ENCODE measurements at places on chromosomes 2 and 18.

DNA sequence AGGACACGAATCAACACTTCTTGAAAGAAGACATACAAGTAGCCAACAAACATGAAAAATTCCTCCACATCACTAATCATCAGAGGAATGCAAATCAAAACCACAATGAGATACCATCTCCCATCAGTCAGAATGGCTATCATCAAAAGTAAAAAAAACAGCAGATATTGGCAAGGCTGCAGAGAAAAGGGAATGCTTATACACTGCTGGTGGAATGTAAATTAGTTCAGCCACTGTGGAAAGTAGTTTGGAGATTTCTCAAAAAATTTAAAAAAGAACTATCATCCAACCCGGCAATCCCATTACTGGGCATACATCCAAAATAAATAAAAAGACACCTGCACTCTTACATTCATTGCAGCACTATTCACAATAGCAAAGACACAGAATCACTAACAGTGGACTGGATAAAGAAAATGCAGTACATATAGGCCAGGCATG, 78.7 kb downstream of the GRB14 start:
- DNase-seq: no peak
- H3K27me3 ChIP-seq: no peaks in the 10 kb centered on the region
- peak overlapping the region; percentile 9 for H3K27ac ChIP-seq

GRCh38 chr2:12816379-12817306, 99.9 kb downstream of the TRIB2 start:
- no peaks in the 10 kb centered on the region for H3K27me3 ChIP-seq
- no peak overlapping the region for H3K27ac ChIP-seq
- no peak overlapping the region for H3K4me3 ChIP-seq
- DNase-seq: no peak
- H3K4me1 ChIP-seq: peaks cover 21% of the 10 kb centered on the region
- H3K36me3 ChIP-seq: no peaks in the 10 kb centered on the region

DNA sequence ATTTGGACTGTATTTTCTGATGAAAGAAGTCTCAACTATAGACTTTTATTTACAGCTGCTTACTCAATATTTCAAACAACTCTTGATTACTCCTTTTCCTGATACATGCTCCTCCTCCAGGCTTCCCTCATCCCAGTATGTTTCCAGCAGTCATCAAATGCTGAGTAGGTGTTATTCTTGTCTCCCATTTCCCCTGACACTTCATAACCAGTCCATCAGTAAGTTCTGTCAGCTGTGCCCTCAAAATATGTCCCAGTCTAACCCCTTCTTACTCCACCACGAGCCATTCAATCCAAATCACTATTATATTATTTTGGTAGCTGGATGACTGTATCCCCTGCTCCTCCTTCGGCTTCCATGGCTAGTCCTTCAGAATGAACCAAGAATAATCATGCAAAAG, 189.1 kb upstream of the DTNA start:
- no peak for DNase-seq
- H3K36me3 ChIP-seq: no peaks in the 10 kb centered on the region
- H3K4me3 ChIP-seq: no peak overlapping the region
- no peak overlapping the region for H3K27ac ChIP-seq

GRCh38 chr2:176096243-176096985, 3.2 kb upstream of the HOXD12 start:
- no peaks in the 10 kb centered on the region for H3K4me1 ChIP-seq
- no peak for DNase-seq
- H3K27me3 ChIP-seq: peaks cover 68% of the 10 kb centered on the region
- no peaks in the 10 kb centered on the region for H3K36me3 ChIP-seq

DNA sequence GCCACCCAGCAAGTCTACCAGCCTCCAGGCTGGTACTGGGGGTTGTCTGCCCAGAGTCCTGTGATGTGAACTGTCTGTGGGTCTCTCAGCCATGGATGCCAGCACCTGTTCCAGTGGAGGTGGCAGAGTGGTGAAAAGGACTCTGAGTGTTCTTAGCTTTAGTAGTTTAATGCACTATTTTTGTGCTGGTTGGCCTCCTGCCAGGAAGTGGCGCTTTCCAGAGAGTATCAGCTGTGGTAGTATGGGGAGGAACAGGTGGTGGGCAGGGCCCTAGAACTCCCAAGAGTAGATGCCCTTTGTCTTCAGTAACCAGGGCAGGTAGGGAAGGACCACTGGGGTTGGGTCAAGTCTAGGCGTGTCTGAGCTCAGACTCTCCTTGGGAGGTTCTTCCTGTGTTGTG, 356.7 kb downstream of the STK39 start:
- H3K4me1 ChIP-seq: no peaks in the 10 kb centered on the region
- H3K27ac ChIP-seq: no peak overlapping the region
- no peaks in the 10 kb centered on the region for H3K36me3 ChIP-seq
- DNase-seq: no peak

- peaks cover 71% of the 10 kb centered on the region for H3K27me3 ChIP-seq
- H3K27ac ChIP-seq: no peak overlapping the region
- H3K4me3 ChIP-seq: no peak overlapping the region
Measured at GRCh38 chr18:5630057-5630899, 86.5 kb upstream of the EPB41L3 start.

DNA sequence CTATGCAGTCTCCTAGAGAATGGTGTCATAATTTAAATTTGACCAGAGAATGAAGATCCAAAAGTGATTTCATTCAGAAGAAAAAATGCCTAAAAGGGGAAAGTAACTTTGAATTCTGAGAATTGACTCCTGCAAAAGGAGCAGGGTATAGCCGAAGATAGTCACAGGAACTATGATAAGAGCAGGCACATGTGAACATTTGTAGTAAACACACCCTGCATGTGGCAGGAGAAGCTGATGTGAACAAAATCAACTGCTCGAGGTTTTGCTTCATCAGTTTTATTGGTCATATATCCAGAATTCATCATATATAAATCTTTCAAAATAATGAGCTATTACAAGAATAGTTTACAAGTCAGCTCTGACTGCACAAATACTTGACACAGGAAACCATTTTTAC, 14.0 kb downstream of the MCFD2 start:
- H3K4me1 ChIP-seq: no peaks in the 10 kb centered on the region
- no peak overlapping the region for H3K4me3 ChIP-seq
- H3K36me3 ChIP-seq: peaks cover 35% of the 10 kb centered on the region
- no peak overlapping the region for H3K27ac ChIP-seq
- H3K27me3 ChIP-seq: no peaks in the 10 kb centered on the region

DNA sequence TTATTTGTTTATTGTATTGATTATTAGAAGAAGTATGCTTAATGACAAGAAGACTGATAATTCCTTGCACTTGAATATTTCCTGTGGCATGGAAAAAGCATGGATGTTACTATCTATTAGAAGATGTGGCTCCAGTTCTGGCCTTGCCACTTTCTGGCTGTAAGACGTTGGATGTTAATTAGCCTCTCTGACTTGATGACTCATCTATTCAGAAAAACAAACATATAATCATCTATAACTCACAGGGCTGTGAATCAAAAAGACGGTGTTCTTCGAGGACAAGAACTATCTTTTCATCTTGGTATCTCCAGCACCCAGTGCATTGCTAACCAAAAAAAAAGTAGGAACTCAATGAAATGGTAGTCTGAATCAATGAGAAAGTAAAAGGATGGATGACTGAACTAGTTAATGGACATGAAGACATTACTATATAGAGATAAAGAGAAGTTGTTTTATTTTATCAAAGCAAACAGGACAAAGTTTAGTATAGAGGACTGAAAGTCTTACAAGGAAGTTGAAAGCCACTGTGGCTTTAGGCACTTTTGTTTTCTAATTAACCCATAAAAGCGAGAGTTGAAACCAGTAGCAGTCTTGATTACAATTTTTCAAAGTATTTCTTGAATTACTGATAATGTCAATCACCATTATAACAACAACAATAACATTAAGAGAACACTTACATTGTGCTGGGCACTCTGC, 145.3 kb downstream of the RND3 start:
- H3K27me3 ChIP-seq: no peaks in the 10 kb centered on the region
- H3K4me1 ChIP-seq: no peaks in the 10 kb centered on the region
- H3K27ac ChIP-seq: no peak overlapping the region
- no peak for DNase-seq
- no peak overlapping the region for H3K4me3 ChIP-seq

- H3K27me3 ChIP-seq: no peaks in the 10 kb centered on the region
- H3K4me3 ChIP-seq: no peak overlapping the region
- no peak for DNase-seq
- H3K36me3 ChIP-seq: no peaks in the 10 kb centered on the region
- no peaks in the 10 kb centered on the region for H3K4me1 ChIP-seq
Measured at GRCh38 chr2:47599171-47599570, 183.8 kb upstream of the MSH6 start.

- DNase-seq: no peak
- no peak overlapping the region for H3K4me3 ChIP-seq
- no peaks in the 10 kb centered on the region for H3K36me3 ChIP-seq
- H3K27me3 ChIP-seq: no peaks in the 10 kb centered on the region
- peaks cover 7% of the 10 kb centered on the region for H3K4me1 ChIP-seq
- H3K27ac ChIP-seq: no peak overlapping the region
Measured at GRCh38 chr2:15583826-15584225, 7.8 kb upstream of the DDX1 start.

- no peak overlapping the region for H3K27ac ChIP-seq
- H3K4me1 ChIP-seq: no peaks in the 10 kb centered on the region
- no peak overlapping the region for H3K4me3 ChIP-seq
- DNase-seq: no peak
Measured at GRCh38 chr18:32674491-32674890, 98.3 kb downstream of the KLHL14 start.

GRCh38 chr2:64114063-64114911, 29.9 kb downstream of the PELI1 start:
- peak overlapping the region; percentile 58 for H3K27ac ChIP-seq
- no peak for DNase-seq
- H3K4me3 ChIP-seq: no peak overlapping the region
- no peaks in the 10 kb centered on the region for H3K36me3 ChIP-seq
- H3K27me3 ChIP-seq: no peaks in the 10 kb centered on the region

DNA sequence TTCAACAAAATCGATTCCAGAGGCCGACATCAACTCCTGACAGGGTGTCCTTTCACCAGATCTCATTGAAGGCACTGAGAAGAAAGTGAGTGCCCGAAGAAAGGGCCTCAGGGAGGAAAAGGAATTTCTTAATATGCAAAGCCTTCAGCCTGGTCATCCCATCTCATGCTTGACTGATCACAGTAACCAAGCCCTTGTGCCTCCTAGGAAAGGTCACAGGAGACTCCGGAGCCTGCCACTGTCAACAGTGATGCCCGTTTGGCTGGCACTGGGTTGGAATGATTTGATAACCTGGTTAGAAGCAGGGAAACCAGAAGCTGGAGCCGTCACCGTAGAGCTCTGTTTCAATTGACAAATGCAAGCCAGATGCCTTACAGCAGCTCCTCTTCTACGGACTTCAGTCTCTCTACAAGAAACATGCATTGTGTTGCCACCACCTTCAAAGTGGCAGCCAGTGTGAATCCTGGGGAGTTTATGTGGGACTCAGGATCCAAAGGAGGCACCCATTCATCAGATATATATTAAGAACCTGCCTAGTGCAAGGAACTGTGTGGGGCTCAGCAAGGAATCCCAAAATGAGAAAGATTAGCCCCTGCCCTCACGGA, 24.6 kb downstream of the COX7A2L start:
- H3K36me3 ChIP-seq: peaks cover 30% of the 10 kb centered on the region
- no peaks in the 10 kb centered on the region for H3K27me3 ChIP-seq
- H3K4me1 ChIP-seq: no peaks in the 10 kb centered on the region
- no peak overlapping the region for H3K4me3 ChIP-seq
- no peak for DNase-seq

DNA sequence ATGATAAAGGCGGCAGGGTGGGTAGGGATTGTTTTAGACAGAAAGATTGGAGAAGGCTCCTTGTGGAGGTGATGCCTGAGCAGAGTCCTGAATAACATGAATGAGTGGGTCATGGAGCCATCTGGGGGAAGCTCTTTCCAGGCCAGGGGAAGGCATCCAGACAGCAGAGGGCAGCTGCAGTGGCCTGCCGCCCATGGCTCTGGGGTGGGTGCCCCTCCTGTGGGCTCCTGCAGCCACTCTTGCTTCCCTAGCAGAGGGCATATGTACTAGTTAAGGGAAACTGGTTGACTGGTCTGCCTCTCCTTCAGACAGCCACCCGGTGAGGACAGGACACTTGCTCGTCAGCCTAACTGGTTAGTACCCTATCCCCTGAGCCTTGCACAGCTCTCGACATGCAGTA, 46.5 kb upstream of the SLC1A4 start:
- H3K27me3 ChIP-seq: no peaks in the 10 kb centered on the region
- H3K4me3 ChIP-seq: no peak overlapping the region
- H3K27ac ChIP-seq: no peak overlapping the region

DNA sequence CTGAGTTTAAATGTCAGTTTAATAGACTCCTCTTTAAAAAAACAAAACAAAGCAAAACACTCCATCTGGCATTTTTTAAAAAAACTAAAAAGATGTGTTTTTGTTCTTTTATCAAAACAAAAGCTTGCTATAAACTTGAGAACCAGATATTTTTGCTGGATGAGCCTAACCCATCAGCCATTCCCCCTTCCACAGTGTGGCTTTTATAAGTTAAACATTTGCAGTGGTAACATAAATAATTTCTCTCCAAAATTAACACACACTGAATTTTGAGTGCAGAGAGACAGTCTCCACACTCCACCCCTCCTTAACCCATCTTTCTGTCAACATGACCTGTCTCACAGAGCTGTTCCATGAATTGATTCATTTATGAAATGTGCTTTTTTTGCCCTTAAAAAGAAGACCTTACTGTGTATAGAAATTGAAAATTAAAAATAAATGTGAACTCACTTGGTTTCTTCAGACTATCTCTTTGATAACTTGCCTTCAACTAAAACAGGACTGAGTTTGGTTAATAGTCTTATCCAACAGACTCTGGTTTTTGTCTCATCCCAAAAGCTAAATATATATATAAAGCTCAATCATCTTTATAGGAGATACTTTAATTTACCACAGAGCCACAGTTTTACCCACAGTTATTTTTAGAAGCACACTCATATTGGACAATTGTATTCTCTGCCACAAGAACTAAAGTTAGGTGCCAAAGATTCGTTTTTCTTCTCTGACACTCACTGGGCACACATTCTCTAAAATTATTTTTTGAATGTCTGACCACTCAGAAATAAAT, 64.8 kb upstream of the STK39 start:
- DNase-seq: no peak
- H3K4me1 ChIP-seq: no peaks in the 10 kb centered on the region
- no peak overlapping the region for H3K4me3 ChIP-seq
- H3K36me3 ChIP-seq: no peaks in the 10 kb centered on the region

- H3K36me3 ChIP-seq: peaks cover 84% of the 10 kb centered on the region
- peaks cover 20% of the 10 kb centered on the region for H3K4me1 ChIP-seq
- H3K4me3 ChIP-seq: no peak overlapping the region
- no peak for DNase-seq
- peak overlapping the region; percentile 43 for H3K27ac ChIP-seq
- H3K27me3 ChIP-seq: no peaks in the 10 kb centered on the region
Measured at GRCh38 chr18:58361212-58361611, 267.7 kb downstream of the ALPK2 start.

DNA sequence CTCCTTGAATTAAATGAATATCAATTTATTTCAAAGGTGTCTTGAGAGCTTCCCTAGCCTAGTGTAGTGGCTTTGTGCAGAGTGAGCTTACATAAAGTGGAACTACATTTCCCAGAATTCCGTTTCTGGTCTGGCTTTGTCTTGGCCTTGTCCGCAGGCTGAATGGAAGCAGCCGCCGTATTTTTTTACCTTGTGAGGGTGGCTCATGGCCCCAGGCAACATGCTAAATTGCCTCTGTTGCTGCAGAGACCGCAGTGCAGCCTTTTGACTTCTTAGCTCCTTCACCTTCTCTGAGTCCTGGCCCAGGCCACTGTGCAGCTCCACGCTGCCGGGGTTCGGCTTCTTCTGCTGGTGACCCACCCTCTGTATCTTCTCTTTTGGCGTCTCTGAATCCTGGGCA, 114.8 kb upstream of the SLC38A11 start:
- no peaks in the 10 kb centered on the region for H3K27me3 ChIP-seq
- no peaks in the 10 kb centered on the region for H3K36me3 ChIP-seq
- H3K27ac ChIP-seq: no peak overlapping the region
- peaks cover 4% of the 10 kb centered on the region for H3K4me1 ChIP-seq
- DNase-seq: no peak
